ENCODE measurements at places on chromosomes 12 and 14. TPM values are rescaled to one million over a fixed set of nuclear protein-coding genes. Genes with fewer than 3 reads are reported as not detected.

CMA1 gene
- 1.9 TPM for total RNA-seq

PLEK2 gene
- not detected for total RNA-seq

MAPKAPK5 gene
- 25.5 TPM for total RNA-seq

TTC8 gene
- 5.2 TPM for total RNA-seq

CLEC4D gene
- total RNA-seq = not detected

SCN8A gene
- total RNA-seq = 0.13 TPM

HOXC11 gene
- not detected for total RNA-seq

SP7 gene
- not detected for total RNA-seq

PROX2 gene
- total RNA-seq = not detected

PARPBP gene
- 0.24 TPM for total RNA-seq

ZC2HC1C gene
- total RNA-seq = 11.3 TPM

CCDC177 gene
- total RNA-seq = not detected

KRT77 gene
- total RNA-seq = not detected

IQSEC3 gene
- total RNA-seq = 1.5 TPM

GPR162 gene
- 4.4 TPM for total RNA-seq

RNASE3 gene
- total RNA-seq = not detected

PTPN6 gene
- 7.2 TPM for total RNA-seq

GLT8D2 gene
- total RNA-seq = 6.1 TPM

ALG10B gene
- 4.2 TPM for total RNA-seq

Measured in Right ventricle myocardium superior (tissue), 1 donor.